ENCODE measurements at places on chromosomes 16 and 17. TPM values are rescaled to one million over a fixed set of nuclear protein-coding genes. Genes with fewer than 3 reads are reported as not detected.
A peak's percentile ranks its signal among the peaks of the same experiment; 100 is the strongest.

GRCh38 chr17:4345581-4346252 is 20.8 kb downstream of the UBE2G1 start:
- H3K4me3 ChIP-seq = no peak overlapping the region
- no peaks in the 10 kb centered on the region for H3K36me3 ChIP-seq
- H3K27me3 ChIP-seq = no peaks in the 10 kb centered on the region
- no peak for DNase-seq

- no peak for DNase-seq
- no peaks in the 10 kb centered on the region for H3K27me3 ChIP-seq
- no peaks in the 10 kb centered on the region for H3K4me1 ChIP-seq
- no peaks in the 10 kb centered on the region for H3K36me3 ChIP-seq
Observed at GRCh38 chr16:19737306-19738038, 19.4 kb downstream of the IQCK start.

DNA sequence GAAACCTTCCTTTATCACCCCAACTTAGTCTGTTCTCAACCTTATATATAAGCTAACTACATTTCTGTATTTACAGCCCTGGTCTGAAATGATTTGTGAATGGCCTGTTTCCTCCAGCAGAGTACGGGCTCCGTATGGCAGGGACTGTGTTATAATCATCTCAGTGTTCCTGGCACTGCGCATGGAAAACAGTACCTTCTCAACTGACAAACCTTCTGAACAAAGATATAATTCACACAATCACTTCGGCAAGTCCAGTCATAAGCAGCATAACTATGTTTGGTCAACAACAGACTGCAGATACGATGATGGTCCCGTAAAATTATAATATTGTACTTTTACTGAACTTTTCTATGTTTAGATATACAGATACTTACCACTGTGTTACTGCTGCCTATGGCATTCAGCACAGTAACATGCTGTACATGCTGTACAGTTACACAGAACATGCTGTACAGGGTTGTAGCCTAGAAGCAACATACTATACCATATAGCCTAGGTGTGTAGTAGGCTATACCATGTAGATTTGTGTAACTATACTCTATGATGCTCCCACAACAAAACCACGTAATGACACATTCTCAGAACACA is 30.0 kb downstream of the ANKFY1 start:
- no peak overlapping the region for H3K4me3 ChIP-seq
- no peak overlapping the region for H3K27ac ChIP-seq
- H3K4me1 ChIP-seq = peaks cover 13% of the 10 kb centered on the region
- no peaks in the 10 kb centered on the region for H3K27me3 ChIP-seq

GRCh38 chr16:11597235-11598095 is 10.7 kb upstream of the LITAF start:
- H3K4me1 ChIP-seq = peaks cover 4% of the 10 kb centered on the region
- no peak overlapping the region for H3K4me3 ChIP-seq
- H3K27ac ChIP-seq = no peak overlapping the region
- H3K36me3 ChIP-seq = no peaks in the 10 kb centered on the region
- no peak for DNase-seq
- H3K27me3 ChIP-seq = peaks cover 2% of the 10 kb centered on the region

DNA sequence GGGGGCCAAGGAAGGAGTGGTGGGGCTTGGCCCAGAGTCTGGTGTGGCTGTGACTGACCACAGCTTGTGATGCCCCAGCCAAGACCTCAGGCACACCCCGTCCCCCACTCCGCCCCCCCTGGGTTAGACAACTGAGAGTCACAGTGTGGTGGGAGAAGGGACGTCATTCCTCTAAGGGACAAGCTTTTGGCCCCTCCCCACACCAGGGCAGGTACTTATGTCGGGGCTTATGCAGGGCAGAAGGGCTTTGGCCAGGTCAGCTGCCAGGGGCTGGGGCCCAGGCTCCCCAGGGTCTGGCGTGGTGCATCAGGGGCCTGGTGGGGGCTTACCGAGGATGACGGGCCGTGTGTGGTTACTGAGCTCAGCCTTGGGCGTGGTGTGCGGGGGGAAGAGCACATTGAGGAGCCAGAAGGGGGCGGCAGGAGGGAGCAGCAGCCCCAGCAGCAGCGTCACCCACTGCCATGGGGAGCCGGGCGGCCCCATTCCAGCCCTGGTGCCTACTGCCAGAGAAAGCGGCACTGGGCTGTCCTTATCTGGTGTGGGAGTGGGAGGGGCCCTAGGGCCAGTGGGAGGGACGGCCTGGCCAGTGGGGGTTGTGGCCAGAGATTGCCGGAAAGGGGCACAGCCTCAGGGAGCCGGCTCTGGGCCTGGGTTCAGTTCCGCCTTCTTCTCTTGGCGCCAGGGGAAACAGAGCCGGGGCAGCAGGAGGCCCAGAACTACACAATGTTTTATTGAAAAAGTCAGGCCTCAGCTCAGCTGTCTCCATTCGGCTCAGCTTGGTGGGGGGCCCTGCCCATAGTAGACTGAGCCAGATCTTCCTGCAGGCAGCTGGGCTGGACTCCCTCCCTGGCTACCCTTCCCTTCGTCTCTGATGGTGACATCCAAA is at the start of gene LCAT:
Gene LCAT, minus strand, starts transcription at position 502 of the 886 bp plus-strand sequence. Its CDS starts 19 bp downstream, at position 483.
- H3K27me3 ChIP-seq = no peaks in the 10 kb centered on the region
- H3K27ac ChIP-seq = no peak within 1 kb of the TSS
- no peak for DNase-seq
- peaks cover 30% of the 10 kb centered on the region for H3K36me3 ChIP-seq
- H3K4me1 ChIP-seq = peaks cover 27% of the 10 kb centered on the region
- no peak within 1 kb of the TSS for H3K4me3 ChIP-seq

- H3K36me3 ChIP-seq = no peaks in the 10 kb centered on the region
- no peaks in the 10 kb centered on the region for H3K27me3 ChIP-seq
- no peak for DNase-seq
- H3K27ac ChIP-seq = no peak overlapping the region
- no peak overlapping the region for H3K4me3 ChIP-seq
- H3K4me1 ChIP-seq = no peaks in the 10 kb centered on the region
Observed at GRCh38 chr17:6249732-6250131, 179.6 kb downstream of the WSCD1 start.

DNA sequence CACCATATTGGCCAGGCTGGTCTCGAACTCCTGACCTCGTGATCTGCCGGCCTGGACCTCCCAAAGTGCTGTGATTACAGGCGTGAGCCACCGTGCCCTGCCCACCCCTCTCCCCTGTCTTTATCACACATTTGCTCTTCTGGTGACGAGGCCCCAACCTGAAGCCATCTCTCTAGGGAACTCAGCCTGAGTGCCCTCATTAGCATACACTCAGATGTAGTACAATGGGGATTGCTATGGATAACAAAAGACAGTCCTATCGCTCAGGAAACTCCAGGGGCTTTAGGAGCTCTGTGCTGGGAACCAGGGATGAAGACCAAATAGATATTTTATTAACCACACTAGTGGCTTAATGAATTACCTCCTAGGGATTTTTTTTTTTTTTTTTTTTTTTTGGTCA is 100.7 kb downstream of the MARF1 start:
- H3K27me3 ChIP-seq = no peaks in the 10 kb centered on the region
- H3K4me3 ChIP-seq = no peak overlapping the region
- H3K27ac ChIP-seq = no peak overlapping the region

- peak overlapping the region; percentile 6 for H3K27ac ChIP-seq
- DNase-seq = no peak
- peaks cover 56% of the 10 kb centered on the region for H3K36me3 ChIP-seq
- H3K4me3 ChIP-seq = no peak overlapping the region
- H3K4me1 ChIP-seq = peaks cover 77% of the 10 kb centered on the region
- H3K27me3 ChIP-seq = no peaks in the 10 kb centered on the region
Observed at GRCh38 chr17:80868022-80868609, 123.5 kb upstream of the CHMP6 start.

DNA sequence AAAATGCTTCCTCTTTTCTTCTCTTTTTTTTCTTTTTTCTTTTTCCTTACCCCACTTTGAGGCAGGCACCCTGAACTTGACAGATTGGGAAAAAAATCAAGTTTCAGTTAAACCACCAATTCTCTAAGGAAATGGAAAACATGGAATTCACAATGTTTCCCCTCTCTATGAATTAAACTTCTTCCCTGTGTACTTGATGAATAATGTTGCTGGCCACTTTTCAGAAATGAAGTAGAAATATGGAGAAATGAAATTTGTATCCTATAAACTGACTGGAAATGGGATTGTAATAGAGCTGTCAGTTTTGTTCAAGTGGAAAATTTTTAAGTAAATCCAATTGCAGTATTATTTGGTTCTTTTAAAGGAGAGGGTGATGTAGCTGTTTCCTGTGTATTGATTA is 129.8 kb downstream of the CLEC16A start:
- peaks cover 37% of the 10 kb centered on the region for H3K36me3 ChIP-seq
- H3K4me1 ChIP-seq = peaks cover 83% of the 10 kb centered on the region
- DNase-seq = no peak
- H3K27ac ChIP-seq = no peak overlapping the region
- no peaks in the 10 kb centered on the region for H3K27me3 ChIP-seq

DNA sequence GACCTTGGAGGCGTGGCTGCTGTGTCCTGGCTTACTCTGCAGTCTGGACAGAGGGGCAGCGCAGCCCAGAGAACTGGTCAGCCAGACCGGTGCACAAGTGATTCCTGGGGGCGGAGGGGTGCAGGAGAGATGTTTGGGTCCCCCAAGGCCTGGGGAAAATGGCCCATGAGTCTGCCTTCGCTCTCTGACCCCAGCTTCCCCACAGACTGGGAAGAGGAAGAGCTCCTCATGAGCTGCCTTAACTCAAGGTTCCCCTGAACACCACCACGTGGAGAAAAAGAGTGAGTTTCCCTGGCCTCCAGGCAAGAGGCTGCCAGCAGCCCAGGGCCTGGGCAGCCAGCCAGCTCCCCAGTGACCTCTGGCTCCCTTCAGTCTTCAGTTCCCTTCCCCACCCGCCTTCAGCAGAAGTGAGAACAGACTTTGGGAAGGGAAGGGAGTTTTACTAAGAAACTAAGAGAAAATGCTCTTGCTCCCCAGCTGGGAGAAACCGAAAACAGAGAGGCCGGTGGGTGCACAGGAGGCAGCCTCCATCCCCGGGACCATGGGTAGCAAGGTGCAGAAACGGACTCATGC is 2.0 kb upstream of the C17orf99 start:
- no peak overlapping the region for H3K27ac ChIP-seq
- peaks cover 24% of the 10 kb centered on the region for H3K36me3 ChIP-seq
- H3K27me3 ChIP-seq = no peaks in the 10 kb centered on the region
- H3K4me3 ChIP-seq = no peak overlapping the region
- no peak for DNase-seq
- H3K4me1 ChIP-seq = peaks cover 37% of the 10 kb centered on the region

- no peaks in the 10 kb centered on the region for H3K27me3 ChIP-seq
- H3K4me1 ChIP-seq = peaks cover 37% of the 10 kb centered on the region
- peak overlapping the region; percentile 91 for H3K27ac ChIP-seq
- DNase-seq = no peak
Observed at GRCh38 chr17:17235212-17236174, 1.5 kb downstream of the FLCN start.

DNA sequence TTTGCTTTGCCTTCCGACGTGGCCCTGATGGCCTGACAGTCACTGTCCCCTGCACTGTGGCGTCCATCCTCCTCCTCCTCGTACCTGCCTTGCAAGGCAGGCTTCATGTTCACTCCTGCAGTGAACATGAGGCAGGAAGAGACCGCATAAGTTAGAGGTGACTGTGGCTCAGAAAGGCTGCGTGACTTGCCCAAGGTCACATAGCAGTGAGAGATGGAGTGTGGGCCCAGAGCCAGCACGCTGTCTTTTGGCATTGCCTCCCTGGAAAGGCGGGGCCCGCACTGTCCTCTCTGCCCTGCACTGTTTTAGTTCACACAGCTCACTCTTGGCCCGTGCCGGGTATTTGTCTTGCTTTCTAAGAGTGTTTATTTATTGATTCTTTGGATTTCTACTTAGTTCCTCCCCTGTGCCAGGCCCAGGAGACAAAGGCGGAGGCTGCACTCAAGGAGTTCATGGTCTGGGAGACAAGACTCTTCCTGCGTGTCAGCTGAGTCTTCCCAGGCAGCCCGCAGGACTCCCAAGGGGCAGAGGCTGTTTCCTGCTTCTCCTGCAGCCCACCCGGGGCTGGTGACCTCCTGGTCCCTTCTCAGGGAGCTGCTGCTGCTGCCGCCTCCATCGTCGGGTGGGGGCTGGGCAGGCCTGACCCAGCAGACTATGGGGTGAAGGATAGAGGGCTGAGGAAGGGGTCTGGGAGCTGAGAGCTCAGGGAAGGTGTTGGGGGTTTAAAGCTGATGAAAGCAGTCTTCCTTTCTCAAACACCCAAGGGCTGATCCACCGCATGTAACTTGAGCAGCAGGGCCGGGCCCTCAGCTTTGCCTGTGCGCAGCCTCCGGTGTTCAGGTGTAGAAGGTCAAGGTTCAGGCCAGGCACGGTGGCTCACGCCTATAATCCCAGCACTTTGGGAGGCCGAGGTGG is 12.7 kb downstream of the CYGB start:
- H3K36me3 ChIP-seq = no peaks in the 10 kb centered on the region
- no peak overlapping the region for H3K27ac ChIP-seq
- H3K4me3 ChIP-seq = no peak overlapping the region
- no peak for DNase-seq
- peaks cover 16% of the 10 kb centered on the region for H3K4me1 ChIP-seq

GRCh38 chr16:30839523-30840227 is 52.7 kb upstream of the ZNF629 start:
- DNase-seq = no peak
- H3K27ac ChIP-seq = no peak overlapping the region
- H3K36me3 ChIP-seq = no peaks in the 10 kb centered on the region
- H3K4me1 ChIP-seq = peaks cover 2% of the 10 kb centered on the region

DNA sequence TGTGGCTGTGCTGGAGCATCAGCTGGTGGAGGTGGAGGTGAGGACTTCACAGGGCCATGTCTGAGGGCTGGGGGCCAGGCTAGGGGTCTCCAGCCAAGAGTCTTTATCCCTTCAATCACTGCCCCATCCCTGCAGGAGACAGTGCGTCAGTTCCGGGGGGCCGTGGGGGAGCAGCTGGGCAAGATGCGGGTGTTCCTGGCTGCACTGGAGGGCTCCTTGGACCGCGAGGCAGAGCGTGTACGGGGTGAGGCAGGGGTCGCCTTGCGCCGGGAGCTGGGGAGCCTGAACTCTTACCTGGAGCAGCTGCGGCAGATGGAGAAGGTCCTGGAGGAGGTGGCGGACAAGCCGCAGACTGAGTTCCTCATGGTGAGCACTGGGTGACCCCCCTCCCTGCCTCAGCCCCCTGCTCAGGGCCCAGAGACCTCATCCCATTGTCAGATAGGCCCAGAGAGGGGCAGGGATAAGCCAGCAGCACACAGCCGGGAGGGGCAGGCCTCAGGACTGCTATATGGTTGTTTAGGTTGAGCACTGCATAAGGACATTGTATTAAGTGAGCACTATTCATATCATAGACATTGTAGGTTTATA is 2.3 kb upstream of the PYDC1 start:
- peaks cover 51% of the 10 kb centered on the region for H3K27me3 ChIP-seq
- no peak for DNase-seq
- no peak overlapping the region for H3K4me3 ChIP-seq
- peaks cover 19% of the 10 kb centered on the region for H3K4me1 ChIP-seq
- H3K27ac ChIP-seq = no peak overlapping the region

The STAT5B gene
- total RNA-seq = 171 TPM

The TBC1D3 gene
- total RNA-seq = not detected

The GAS7 gene
- 0.23 TPM for total RNA-seq

The DHRS7C gene
- total RNA-seq = not detected

The MFSD11 gene
- 28.2 TPM for total RNA-seq

The FBXW10 gene
- total RNA-seq = not detected

The RUNDC3A gene
- not detected for total RNA-seq

The USH1G gene
- not detected for total RNA-seq

The TNP2 gene
- not detected for total RNA-seq

The PIGQ gene
- total RNA-seq = 35.1 TPM
